Brain (organoid and tissue), 16 donors: ENCODE measurements at places on chromosomes 7 and 10.
A peak's percentile ranks its signal among the peaks of the same experiment; 100 is the strongest.

DNA sequence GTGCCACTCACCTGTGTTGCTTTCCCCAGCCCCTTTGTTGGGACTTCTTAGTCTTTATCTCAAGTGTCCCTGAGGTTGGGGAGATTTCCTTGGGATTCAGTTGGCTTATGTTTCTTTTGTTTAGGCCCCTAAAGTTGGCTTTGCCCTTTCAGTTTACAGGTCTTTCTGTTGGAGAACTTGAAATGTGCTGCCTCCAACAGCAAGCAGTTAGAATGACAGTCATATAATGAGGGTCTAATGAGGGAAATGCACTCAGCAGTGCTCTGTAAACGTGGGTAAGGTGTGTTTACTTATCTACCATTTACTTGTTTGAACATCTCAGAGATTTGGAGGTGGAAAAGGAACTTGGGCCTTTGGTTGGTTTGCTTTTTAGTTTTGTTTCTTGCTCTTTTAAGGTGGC is 191.4 kb upstream of the STK17A start:
- DNase-seq = no peak

DNA sequence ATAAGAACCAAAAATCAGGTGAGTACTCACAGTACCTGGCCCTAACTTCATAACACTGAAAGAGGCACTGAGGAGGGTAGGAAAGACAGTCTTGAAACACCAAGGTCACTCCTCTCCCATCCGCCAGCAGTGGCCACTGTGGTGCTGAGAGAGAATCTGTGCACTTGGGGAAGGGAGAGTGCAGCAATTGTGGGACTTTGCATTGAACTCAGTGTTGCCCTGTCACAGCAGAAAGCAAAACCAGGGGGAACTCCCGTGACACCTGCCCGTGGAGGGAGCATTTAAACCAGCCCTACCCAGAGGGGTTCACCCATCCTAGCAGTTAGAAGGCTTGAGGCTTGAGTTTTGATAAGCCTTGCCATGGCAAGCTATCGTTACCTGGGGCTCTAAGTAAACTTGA is 35.2 kb upstream of the MAP3K8 start:
- DNase-seq = no peak

- DNase-seq = no peak
Observed at GRCh38 chr7:1691601-1692514, 21.8 kb downstream of the ELFN1 start.

DNA sequence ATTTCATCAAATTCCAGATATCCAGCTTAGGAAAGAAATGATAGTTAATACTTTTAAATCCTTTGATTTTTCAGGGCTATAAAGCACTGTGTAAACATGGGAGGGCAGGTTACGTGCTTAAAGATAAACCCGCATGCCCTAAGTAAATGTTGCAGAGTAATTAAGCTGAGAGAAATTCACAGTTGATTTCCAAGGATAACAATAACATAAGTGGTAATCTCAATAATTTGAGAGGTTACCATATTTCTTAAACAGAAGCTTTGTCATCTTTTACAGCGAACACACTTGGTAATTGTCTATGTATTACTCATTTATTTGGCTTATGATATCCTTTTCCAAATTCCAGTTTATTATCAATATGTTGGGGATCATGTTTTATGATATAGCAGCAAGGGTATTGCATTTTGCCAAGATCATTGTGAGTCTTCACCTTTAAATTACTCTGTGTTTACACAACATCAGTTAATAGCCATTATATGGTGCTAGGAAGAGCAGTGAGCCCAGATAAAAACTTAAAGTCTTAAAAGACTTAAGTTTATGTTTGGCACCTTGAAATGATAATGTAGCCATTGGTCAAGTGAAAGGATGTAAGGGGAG is 15.4 kb downstream of the MGAM start:
- no peak for DNase-seq

DNA sequence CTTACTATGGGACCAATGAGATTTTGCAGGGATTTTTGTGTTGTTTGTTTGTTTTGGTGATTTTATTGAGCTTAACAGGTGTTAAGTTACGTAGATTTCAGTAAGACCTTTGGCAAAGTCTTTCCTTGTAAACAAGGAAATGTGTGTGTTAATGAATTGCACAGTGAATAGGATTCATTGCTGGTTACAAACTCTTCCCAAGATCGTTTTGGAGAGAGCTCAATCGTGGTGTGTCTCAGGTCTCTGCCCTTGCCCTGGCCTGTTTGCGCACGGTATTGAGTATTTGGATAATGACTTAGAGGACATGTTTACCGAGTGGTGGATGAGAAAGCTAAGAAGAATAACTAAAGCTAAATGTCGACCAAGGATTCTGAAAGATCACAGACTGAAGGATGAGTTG is 41.9 kb downstream of the PRPF18 start:
- no peak for DNase-seq

DNA sequence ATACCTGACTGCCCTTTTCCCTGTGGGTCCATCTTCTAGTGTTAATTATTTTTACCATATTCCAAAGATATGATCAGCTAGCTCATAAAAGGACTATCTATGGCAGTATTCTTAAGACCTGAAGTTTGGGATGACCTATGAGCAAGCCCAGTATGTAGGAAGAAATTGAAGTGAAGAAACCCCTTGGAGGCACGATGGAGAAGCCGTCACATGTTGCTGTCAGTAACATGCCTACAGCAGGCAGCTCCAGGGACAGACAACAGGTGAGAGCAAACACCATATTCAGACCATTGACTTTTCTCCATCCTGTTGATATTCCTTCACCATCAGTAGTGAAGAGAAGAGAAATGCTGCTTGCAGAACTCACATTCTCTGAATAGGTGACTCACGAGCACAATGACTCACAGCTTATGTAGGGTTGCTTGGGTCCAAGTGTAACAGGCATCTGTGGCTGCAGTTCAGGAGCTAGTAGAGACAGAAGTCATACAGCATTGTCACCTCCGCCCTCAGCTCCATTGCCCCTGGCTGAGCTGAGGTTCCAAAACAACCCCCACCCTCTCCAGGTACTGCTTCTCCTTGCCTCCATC is 8.4 kb upstream of the LYZL2 start:
- no peak for DNase-seq

DNA sequence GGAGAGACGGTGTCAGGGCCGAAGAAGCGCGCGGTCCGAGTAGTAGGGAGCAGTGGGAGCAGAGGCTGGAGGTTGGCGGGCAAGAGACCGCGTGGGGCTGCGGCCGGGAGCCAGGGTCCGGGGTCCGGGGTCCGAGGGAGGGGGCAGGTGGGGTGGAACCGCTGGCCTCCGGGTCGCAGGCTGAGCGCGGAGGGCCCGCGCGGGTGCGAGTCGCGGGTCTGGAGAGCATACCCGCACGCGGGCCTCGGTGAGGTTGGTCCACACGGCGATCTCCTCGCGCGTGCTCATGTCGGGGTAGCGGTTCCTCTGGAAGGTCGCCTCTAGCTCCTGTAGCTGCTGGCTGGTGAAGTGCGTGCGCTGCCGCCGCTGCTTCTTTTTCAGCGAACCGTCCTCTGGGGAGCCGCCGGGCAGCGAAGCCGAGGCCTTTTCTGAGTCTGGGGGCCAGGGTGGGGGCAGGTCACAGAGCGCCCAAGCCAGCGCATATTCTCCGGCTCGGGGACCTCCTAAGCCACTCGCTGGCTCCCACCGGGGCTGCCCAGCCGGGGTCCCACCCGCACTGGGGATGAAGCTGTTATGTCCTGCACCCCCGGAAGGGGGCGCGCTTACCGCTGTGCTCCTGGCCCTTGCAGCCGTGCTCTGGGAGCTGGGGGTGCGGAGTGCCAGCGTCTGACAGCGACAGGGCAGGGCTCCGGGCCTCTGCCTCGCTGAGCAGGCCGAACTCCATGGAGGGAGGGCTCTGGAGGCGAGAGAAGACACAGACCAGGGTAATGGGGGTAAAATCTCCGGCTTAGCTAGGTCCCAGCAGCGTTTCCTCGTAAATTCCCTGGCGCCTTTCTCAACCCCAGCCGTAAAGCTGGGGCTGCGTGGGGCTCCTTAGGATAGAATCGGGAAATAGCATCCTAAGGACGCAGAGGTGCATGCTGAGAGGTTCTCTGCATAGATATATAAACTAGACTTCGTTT is 5.5 kb downstream of the ELOVL3 start:
- DNase-seq = peak; percentile 16

- peak; percentile 75 for DNase-seq
Observed at GRCh38 chr10:129958629-129959543, 5.2 kb downstream of the EBF3 start.

DNA sequence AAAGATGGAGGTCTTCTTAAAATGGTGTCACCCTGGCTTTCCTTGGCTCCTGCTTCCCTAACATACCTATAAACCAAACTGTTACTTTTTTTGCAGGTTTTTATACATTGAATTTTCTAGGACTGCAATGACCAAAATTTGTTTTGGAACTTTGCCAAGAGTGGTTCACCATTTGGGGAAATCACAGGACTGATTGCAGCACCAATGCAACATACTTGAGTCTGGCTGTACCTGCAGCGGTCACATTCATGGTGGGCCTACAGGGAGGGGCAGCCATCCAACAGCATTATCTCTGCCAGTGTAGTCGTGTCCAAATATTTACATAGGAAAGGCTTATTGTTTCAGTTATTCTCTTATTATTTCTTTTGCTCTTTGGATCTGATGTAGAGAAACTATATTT is 69.0 kb downstream of the HACD1 start:
- DNase-seq = no peak

DNA sequence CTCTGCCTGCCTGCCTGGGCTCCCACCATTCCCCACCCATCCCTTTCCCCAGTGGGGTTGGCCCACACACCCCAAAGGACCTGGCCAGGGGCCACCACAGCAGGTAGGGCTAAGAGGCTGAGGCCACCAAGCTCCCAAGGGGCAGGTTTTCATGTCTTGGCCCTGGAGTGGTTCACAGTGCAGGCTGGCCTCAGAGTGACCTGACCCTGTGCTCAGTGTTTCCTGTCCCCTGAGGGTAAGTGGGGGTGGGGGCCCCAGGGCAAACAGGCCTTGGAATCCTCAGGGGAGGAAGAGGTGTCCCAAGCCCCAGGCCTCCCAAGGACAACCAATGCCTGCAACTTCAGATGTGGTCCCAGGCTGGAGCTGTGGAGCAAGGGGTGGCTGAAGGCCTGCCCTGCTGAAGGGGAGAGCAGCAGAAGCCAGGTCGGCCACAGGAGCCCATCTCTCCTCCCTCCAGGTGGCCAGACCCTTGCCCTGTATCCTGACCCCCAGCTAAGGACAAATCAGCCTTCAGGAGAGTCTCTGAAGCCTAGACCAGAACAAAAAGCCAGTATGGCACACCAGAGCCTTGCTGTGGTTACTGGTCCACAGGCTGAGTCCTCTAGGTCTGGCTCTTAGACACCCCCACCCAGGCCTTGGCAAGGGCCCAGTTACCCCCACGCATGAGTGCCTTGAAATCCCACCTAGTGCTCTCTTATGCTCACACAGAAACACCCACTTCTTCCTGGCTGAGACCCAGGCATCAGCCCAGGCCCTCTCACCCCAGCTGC is 27.6 kb downstream of the POLL start:
- DNase-seq = no peak

GRCh38 chr10:82874671-82875070 is 999.7 kb downstream of the NRG3 start:
- DNase-seq = no peak

DNA sequence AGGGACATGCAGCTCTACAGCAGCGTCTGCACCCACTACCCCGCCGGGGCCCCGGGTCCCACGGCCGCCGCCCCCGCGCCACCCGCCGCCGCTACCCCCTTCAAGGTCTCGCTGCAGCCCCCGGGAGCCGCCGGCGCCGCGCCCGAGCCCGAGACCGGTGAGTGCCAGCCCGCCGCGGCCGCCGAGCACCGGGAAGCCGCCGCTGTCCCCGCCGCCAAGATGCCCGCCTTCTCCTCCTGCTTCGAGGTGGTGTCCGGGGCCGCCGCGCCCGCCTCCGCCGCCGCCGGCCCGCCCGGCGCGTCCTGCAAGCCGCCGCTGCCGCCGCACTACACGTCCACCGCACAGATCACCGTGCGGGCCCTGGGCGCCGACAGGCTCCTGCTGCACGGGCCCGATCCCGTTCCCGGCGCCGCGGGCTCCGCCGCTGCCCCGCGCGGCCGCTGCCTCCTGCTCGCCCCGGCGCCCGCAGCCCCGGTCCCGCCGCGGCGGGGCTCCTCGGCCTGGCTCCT is 631 bp downstream of the OTUD1 start:
- peak; percentile 28 for DNase-seq

- DNase-seq = no peak
Observed at GRCh38 chr10:75431180-75432111, at the start of gene LRMDA. LRMDA (plus strand) TSS chr10:75431624.

DNA sequence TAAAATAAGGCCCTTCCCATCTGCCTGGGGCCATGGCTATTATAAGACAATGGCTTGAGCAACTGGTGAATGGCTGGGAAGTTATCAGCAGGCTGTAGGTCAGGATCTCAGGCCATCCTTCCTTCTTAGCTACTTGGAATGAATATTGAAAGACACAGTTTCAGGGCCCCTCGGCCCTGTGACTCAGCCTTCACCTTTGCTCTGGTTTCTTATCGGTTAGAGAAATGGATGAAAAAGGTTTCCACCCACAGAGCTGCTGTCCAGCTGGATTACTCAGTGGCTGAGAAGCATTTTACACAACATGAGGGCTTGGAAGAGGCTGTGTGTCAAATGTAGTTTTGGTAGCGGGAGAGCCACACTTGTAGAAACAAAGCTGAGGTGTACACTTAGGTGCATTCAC is 9.4 kb downstream of the ACSL5 start:
- DNase-seq = no peak

- no peak for DNase-seq
Observed at GRCh38 chr7:54995610-54996363, 23.0 kb upstream of the EGFR start.

GRCh38 chr7:920351-921070 is 34.0 kb downstream of the ADAP1 start:
- no peak for DNase-seq

DNA sequence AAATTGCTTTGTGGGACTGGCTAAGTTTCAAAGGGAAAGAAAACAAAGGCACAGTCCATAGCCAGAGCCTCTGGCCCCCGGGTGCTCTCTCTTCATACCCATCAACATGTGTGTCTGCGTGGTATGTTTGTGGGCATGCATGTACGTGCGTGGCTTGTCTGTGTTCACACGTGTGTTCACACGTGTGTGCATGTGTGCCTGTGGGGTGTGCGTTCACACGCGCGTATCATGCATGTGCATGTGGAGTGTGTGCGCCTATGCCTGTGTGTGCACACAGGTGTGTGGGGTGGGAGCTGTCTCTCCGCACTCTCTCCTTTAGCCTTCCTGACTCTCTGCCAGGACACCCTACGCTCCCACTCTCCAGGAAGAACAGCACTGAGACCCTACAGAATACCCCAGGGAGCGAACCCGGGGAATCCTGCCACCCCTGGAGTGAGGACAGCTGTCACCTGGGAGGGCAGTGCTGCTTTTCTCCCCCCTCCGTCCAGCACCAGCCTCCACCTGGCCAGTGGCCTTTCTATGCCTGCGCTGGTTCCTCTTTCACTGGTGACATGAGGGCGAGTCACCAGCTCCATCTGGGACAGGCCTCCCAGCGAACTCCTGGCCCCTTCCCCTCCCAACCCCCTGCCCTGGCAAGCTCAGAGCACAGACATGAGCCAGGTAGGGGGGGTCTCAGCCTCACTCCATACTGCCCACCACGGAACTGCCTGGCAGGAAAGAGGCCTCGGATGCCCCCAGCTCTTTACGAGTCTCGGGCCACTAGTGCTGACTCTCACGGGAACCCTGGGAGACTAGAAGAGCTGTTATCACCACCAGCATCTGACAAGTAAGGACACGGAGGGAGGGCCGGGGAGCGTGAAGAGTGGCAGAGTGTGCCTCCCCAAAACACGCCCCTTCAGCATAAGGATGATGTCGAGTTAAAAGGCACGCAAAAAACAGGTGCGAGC is 16.5 kb downstream of the WDR86 start:
- DNase-seq = no peak

- no peak for DNase-seq
Observed at GRCh38 chr10:6999232-6999925, 411.5 kb downstream of the SFMBT2 start.

- no peak for DNase-seq
Observed at GRCh38 chr7:46586406-46586805, 665.3 kb upstream of the IGFBP3 start.
